Activated naive CD8-positive, alpha-beta T cell treated with anti-CD3 and anti-CD28 coated beads for 36 hours (primary cell): ENCODE measurements at places on chromosomes 4 and X. TPM values are rescaled to one million over a fixed set of nuclear protein-coding genes. Genes with fewer than 3 reads are reported as not detected.

- no peaks in the 10 kb centered on the region for H3K36me3 ChIP-seq
- peaks cover 6% of the 10 kb centered on the region for H3K27me3 ChIP-seq
- no peaks in the 10 kb centered on the region for H3K4me1 ChIP-seq
- no peak overlapping the region for H3K4me3 ChIP-seq
- no peak overlapping the region for H3K27ac ChIP-seq
Measured at GRCh38 chr4:140790171-140790570, 34.0 kb upstream of the TBC1D9 start.

GRCh38 chrX:101417190-101417589 is 9.2 kb downstream of the HNRNPH2 start:
- peaks cover 22% of the 10 kb centered on the region for H3K36me3 ChIP-seq
- peaks cover 32% of the 10 kb centered on the region for H3K4me1 ChIP-seq
- no peaks in the 10 kb centered on the region for H3K27me3 ChIP-seq

GABRG1 gene
- total RNA-seq = not detected

TMEM144 gene
- 0.25 TPM for total RNA-seq

DNA sequence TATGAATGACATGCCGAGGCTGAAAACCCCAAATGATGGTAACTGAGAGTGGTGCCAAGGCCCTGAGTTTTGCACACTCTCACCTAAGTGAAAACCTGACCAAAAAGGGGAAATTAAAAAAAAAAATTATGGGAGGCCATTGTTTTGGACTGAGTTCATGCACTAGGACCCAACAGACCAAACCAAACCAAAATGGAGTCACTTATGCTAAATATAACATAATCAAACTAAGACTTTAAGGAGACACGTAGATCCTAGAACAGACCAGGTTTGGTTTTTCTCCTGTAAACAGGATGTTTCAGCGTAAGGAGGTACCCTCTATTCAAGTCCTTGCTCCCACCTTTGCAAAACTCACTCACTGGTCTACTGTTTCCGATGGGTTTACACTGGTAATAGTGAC is 453.0 kb downstream of the INPP4B start:
- H3K4me3 ChIP-seq = no peak overlapping the region
- peaks cover 59% of the 10 kb centered on the region for H3K4me1 ChIP-seq
- H3K27ac ChIP-seq = no peak overlapping the region

GRCh38 chr4:112908511-112908910 is 140.9 kb upstream of the ANK2 start:
- peaks cover 10% of the 10 kb centered on the region for H3K27me3 ChIP-seq
- peaks cover 5% of the 10 kb centered on the region for H3K4me1 ChIP-seq
- no peaks in the 10 kb centered on the region for H3K36me3 ChIP-seq
- H3K4me3 ChIP-seq = no peak overlapping the region
- no peak overlapping the region for H3K27ac ChIP-seq

GRCh38 chr4:92387459-92388069 is 83.8 kb downstream of the GRID2 start:
- DNase-seq = no peak
- H3K27me3 ChIP-seq = no peaks in the 10 kb centered on the region
- no peak overlapping the region for H3K27ac ChIP-seq
- no peak overlapping the region for H3K4me3 ChIP-seq

- no peak for DNase-seq
- H3K4me1 ChIP-seq = peaks cover 13% of the 10 kb centered on the region
- H3K36me3 ChIP-seq = peaks cover 3% of the 10 kb centered on the region
Measured at GRCh38 chrX:15674514-15674840, 9.9 kb upstream of the CLTRN start.

SLC10A7 gene
- total RNA-seq = 12.8 TPM

GRCh38 chrX:153477901-153478300 is 7.5 kb upstream of the HAUS7 start:
- H3K27ac ChIP-seq = no peak overlapping the region
- DNase-seq = no peak
- H3K36me3 ChIP-seq = no peaks in the 10 kb centered on the region

GRCh38 chrX:154738011-154738738 is 12.7 kb downstream of the GAB3 start:
- peaks cover 56% of the 10 kb centered on the region for H3K4me1 ChIP-seq
- peak overlapping the region; percentile 71 for H3K27ac ChIP-seq
- peaks cover 7% of the 10 kb centered on the region for H3K36me3 ChIP-seq
- no peaks in the 10 kb centered on the region for H3K27me3 ChIP-seq
- no peak overlapping the region for H3K4me3 ChIP-seq

PPP4R3C gene
- not detected for total RNA-seq

- no peak for DNase-seq
- H3K27me3 ChIP-seq = no peaks in the 10 kb centered on the region
- peaks cover 21% of the 10 kb centered on the region for H3K4me1 ChIP-seq
- H3K36me3 ChIP-seq = peaks cover 33% of the 10 kb centered on the region
Measured at GRCh38 chr4:82380344-82380743, 6.6 kb upstream of the HNRNPD start.

HHIP gene
- total RNA-seq = not detected

DNA sequence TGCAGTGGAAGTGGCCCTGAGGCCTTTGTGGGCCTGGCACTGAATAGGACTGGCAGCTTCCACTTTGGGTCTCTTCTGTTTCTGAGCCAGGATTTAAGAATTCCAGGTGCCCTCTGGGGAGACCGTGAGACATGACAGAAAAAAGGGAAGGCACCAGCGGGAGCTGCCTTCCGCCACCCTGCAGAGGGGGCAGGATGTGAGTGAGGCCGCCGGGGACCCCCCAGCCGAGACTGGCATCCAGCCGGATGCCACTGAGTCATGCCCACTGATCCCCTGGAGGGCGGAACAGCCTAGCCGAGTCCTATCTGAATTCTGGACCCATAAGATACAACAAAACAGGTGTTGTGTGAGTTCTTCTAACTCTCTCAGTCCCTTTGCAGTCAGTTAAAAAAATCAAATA is 41.3 kb downstream of the C4orf50 start:
- no peaks in the 10 kb centered on the region for H3K36me3 ChIP-seq
- no peak overlapping the region for H3K4me3 ChIP-seq
- H3K27me3 ChIP-seq = peaks cover 18% of the 10 kb centered on the region
- DNase-seq = no peak
- H3K4me1 ChIP-seq = no peaks in the 10 kb centered on the region

DNA sequence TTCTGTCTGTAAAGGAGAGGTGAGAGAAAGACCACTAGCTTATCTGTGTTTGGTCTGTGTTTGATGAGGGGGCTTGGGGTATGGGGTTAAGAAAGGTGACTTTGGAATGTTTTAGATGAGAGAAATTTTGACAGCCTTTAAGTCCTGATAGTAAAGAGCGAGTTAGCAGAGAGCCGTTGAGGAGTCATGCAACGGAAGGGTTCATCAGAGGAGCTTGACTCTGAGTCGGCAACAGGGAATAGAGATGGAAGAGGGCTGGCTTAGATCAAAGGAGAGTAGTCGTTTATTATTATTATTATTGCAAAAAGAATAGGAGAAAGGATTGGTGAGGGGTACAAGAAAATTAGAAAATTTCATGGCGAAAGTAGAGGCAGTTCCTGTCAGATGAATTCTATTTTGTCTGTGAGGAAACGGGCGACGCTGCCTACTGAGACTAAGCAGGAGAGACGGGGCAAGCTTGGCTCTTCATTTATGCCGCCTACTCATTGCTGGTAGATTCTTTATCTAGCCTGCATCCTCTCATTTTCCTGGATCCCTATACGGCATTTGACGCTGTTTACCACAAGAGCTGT is 473 bp upstream of the VAMP7 start:
- DNase-seq = no peak
- H3K4me3 ChIP-seq = peak overlapping the region; percentile 81
- H3K36me3 ChIP-seq = no peaks in the 10 kb centered on the region
- peaks cover 13% of the 10 kb centered on the region for H3K4me1 ChIP-seq
- peaks cover 5% of the 10 kb centered on the region for H3K27me3 ChIP-seq
- H3K27ac ChIP-seq = peak overlapping the region; percentile 49

CENPI gene
- total RNA-seq = 14.7 TPM

DNA sequence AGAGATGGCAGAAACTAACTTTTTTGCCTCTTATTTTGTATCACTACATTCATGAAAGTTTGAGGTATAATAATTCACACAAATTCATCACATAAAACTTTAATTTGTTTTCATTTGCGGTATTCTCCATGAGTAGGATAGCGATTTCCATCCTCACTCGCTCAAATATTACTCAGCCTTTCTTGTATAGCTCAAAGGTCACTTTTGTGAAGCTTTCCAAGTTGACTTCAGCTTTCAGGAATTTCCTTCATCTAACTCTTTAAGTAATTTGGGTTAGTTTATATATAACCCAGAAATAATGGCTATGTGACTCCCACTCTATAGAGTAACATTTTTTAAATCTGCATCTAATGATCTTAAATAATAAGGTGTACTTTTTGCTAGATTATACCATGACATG is 314.4 kb downstream of the IL1RAPL1 start:
- no peak for DNase-seq
- no peak overlapping the region for H3K27ac ChIP-seq
- no peaks in the 10 kb centered on the region for H3K36me3 ChIP-seq
- H3K4me1 ChIP-seq = no peaks in the 10 kb centered on the region

DNA sequence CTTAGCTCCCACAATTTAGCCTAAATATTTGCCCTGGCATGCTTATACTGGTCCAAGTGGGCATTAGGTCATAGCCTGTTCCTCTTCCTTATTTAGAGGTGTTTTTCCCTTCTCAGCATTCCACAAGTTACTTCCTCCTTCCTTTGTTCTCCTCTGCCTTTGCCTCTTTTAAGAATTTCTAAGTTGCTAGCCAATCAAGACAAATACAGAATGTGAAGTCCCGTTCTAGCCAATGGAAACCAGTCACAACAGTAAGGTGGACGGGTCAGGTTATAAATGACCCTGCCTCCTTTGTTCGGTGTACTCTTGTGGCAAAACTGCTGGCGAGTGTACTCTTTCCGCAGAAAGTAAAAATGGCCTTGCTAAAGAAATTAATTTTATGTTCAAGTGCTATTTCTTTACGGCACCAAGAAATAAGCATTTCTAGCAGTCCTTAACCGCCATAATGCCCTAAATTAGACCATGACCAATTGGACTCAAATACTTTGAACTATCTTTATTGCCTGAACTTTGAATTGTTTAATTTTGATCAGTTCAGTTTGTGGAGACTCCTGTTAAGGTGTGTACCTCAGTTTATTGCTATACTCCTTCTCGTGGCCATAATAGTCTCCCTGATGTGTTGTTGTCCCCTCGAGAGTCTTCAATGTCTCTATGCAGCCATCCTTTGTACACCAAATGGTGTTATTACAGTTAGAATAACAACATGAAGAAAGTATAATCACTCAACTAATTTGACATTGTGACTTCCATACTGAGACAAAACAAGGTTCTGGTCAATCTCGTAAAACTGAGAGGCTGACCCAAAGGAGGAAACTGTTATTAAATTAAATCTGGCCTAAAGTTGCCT is 1.6 kb upstream of the HADH start:
- no peak for DNase-seq
- H3K36me3 ChIP-seq = peaks cover 16% of the 10 kb centered on the region
- H3K27me3 ChIP-seq = no peaks in the 10 kb centered on the region
- H3K4me1 ChIP-seq = peaks cover 38% of the 10 kb centered on the region
- no peak overlapping the region for H3K27ac ChIP-seq

SOWAHB gene
- not detected for total RNA-seq

- no peaks in the 10 kb centered on the region for H3K27me3 ChIP-seq
- peaks cover 6% of the 10 kb centered on the region for H3K4me1 ChIP-seq
- H3K27ac ChIP-seq = peak overlapping the region; percentile 96
Measured at GRCh38 chrX:54042609-54043021, 1.7 kb downstream of the PHF8 start.

MAPK10 gene
- 0.29 TPM for total RNA-seq

- H3K27me3 ChIP-seq = peaks cover 58% of the 10 kb centered on the region
- DNase-seq = no peak
- H3K4me3 ChIP-seq = no peak overlapping the region
- H3K4me1 ChIP-seq = peaks cover 11% of the 10 kb centered on the region
Measured at GRCh38 chr4:76589872-76590797, 155.1 kb downstream of the SHROOM3 start.
